ENCODE measurements at places on chromosomes 7 and 10.
A peak's percentile ranks its signal among the peaks of the same experiment; 100 is the strongest.

GRCh38 chr7:100802951-100803350 is 24.4 kb downstream of the EPHB4 start:
- peak; percentile 5 for DNase-seq

DNA sequence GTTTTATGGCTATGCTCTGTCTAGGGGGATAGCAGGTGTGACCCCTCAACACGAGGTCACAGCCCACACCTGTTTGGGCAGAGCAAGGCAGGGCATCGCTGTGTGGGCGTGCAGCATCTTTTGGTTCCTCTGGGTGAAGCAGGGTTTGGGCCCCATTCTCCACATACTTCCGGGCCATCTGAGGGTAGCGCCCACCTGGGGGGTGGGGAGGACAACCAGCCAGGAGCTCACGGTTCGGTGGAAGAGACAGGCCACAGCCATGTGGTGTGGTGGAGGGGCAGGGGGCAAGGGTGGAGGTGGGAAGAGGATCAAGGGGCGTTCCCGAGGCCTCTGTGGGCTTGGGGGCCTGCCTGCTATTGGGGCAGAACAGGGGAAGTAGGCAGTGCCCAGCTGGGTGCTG is 2.4 kb downstream of the SH2B2 start:
- DNase-seq: no peak

- DNase-seq: peak; percentile 42
Observed at GRCh38 chr10:77756319-77757232, 119.0 kb upstream of the KCNMA1 start.

DNA sequence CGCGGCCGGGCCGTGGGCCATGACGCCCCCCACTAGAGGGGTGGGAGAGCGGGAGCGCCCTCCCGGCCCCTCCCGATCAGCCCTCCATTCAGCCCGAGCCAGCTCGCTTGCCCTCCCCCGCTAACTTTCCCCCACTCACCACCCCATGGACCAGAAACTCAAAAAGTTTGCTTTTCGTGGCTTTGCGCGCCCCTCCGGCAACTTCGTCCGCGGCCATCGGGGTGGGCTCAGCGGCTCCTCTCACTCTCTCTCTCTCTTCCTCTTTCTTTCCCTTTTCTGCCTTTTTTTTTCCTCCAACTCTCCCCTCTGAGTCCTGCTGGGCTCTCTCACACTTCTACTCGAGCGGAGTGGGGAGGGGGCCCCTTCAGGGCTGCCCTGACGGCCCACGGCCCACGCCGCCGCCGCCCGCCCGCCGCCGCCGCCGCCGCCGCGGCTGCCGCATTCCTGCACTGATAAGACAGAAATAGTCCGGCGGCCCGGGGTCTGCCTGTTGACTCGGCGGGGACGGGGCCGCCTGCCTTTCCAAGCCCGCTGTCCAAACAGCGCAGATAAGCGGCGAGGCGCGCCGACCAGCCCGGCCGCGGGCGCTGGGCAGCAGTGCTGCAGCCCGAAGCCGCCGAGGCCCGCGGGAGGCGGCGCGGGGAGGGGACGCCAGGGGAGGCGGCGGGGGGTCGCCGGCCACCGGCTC is at the start of gene SMARCD3:
Gene SMARCD3 (minus strand): TSS at position 349 of the 688 bp plus-strand sequence. CDS start 132 bp downstream, at position 217.
- DNase-seq: peak; percentile 55

DNA sequence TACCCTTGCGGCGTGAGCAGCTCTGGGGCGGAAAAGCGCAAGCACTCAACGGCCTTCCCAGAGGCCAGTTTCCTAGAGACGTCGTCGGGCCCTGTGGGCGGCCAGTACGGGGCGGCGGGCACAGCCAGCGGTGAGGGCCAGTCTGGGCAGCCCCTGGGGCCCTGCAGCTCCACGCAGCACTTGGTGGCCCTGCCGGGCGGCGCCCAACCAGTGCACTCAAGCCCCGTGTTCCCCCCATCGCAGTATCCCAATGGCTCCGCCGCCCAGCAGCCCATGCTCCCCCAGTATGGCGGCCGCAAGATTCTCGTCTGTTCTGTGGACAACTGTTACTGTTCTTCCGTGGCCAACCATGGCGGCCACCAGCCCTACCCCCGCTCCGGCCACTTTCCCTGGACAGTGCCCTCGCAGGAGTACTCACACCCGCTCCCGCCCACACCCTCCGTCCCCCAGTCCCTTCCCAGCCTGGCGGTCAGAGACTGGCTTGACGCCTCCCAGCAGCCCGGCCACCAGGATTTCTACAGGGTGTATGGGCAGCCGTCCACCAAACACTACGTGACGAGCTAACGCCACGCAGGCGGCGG is 12.6 kb downstream of the TRIM8 start:
- DNase-seq: no peak

DNA sequence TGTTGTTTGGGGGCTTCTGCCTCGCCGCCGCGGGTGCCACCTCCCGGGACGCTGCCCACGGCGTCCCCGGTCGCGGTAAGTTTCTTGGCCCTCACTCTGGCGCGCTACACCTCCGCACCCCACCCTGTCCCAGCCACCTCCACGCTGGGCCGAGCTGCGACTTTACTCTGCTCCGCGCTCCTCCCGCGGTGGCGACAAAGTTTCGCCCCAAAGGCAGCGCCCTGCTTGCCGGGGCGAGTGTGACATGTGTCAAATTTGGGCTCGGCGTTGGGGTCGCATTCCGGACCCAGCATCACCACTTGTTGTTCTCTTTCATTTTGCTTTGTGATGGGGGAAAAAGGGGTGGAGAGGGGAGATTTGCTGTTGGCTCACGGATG is 167.7 kb upstream of the PPP1R3A start:
- no peak for DNase-seq
